ENCODE measurements at places on chromosomes 6 and 20.

DNA sequence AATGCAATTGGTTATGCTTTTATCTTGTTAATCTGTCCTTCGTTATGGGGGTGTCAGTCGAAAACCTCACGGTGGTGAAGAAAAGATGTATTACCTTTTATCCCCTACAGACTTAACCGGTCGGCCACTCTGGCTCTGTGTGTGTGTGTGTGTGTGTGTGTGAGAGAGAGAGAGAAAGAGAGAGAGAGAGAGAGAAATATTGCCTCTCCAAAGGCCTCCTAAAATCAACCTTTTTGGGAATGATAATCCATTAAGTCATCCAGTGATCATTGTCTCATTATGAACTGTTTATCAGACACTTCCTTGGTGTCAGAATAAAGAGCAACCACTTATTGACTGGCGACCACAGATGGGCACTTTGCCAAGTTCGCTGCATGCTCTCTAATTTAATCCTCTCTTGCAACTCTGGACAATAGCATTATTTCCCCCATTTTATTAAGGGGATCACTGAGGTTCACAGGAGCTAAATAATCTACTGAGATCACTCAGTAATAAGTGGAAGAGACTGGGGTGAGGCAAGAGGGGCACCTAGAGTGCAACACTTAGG lies 30.7 kb downstream of the SLC35D3 start:
- DNase-seq = no peak

- no peak for DNase-seq
Observed at GRCh38 chr6:1498491-1499113, 109.2 kb downstream of the FOXF2 start.

DNA sequence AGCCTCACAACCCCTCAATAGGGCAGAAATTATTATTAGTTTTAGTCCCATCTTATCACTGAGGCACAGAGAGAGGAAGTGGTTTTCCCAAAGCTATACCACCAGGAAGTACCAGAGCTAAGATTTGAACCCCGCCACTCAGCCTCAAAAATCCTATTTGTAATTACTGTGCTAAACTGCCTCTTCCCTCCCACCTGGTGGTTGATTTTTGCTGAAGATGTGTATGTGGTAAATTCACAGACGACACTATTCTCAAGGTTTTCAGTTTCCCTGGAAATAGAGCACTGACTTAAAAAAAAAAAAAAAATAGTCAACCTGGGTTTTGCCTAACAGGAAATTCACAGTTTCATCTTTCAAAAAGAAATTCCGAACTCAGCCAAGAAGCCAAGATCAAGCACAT lies 57.9 kb downstream of the TSHZ2 start:
- DNase-seq = no peak

DNA sequence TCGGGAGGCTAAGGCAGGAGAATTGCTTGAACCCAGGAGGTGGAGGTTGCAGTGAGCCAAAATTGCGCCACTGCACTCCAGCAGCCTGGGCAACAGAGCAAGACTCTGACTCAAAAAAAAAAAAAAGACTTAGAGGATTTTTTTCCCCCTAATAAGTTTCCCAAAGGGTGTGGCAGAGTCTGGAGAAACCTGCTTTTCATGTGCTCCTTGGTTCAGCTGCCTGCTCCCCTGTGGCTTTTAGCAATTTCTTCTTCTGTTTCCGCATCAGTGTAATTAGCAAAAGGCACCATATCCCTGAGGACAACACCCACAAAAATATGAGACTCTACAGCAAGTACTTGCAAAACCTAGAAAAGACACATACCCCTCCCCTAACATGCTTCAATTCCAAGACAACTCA lies 28.6 kb upstream of the ZNF133 start:
- DNase-seq = no peak

- DNase-seq = no peak
Observed at GRCh38 chr6:19289457-19289856, 547.7 kb upstream of the ID4 start.

GRCh38 chr6:148479497-148479896 lies 136.9 kb downstream of the SASH1 start:
- DNase-seq = no peak

DNA sequence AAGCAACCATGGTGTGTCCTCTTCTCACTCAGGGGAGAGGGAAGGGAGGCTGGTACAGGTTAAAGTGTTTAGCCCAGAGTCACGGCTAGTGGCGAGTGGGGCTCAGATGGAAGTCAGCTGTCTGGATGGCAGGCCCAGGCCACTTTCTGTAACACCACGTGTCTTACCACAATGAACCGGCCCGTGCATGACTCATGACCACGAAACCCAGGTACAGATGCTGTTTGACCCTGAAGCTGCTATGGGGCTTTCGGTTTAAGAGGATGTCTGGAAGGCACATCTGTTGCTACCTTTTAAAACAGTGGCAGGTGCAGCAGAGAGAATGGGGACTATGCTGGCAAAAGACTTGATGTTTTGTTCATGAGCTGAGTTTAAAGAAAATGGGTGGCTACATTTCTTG lies 36.5 kb upstream of the MPC1 start:
- no peak for DNase-seq

GRCh38 chr20:55253781-55254180 lies 751.5 kb downstream of the CBLN4 start:
- DNase-seq = no peak

- no peak for DNase-seq
Observed at GRCh38 chr6:138339024-138339423, 38.7 kb upstream of the SMIM28 start.

- no peak for DNase-seq
Observed at GRCh38 chr6:21489826-21490225, 103.7 kb upstream of the SOX4 start.

DNA sequence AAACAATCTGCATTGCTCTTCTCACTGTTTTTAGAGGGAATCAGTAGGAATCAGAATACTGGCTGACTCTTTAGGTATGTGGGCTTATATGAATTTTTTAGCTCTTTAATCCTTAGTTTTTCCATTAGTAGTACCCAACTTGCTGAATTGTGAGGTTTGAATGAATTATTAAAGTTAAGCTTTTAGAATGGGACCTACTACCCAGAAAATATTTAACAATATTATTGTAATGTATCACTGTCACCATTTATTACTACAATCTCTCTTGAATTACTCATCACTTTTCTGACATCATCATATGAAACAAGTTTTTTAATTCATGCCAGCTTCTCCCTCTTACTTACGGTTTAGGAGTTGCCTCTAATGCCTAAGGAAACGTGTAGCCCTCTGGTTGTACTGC lies 212.7 kb downstream of the BCKDHB start:
- DNase-seq = no peak

GRCh38 chr20:53750827-53751619 lies 157.4 kb upstream of the ZNF217 start:
- no peak for DNase-seq

DNA sequence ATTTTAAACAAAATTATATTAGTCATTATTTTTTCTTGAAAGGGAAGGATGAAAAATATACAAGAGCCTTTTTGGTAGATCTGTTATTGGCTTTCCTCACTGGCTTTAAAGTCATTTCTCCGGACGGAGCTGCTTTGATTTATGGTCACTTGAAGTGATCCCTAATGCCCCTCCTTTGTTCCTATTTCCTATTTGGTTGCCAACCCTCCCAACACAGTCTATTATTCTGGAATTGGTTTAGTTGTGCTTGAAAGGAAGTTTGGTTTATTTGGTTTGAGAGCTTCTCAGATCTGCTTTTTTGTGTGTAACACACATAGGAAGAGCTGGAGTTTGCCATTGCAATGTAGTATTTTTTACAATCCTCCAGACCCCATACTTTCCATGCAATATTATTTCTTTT lies 347.9 kb downstream of the RFPL4B start:
- DNase-seq = no peak

- no peak for DNase-seq
Observed at GRCh38 chr6:1502041-1502440, 107.7 kb upstream of the FOXC1 start.

GRCh38 chr20:37516811-37517750 lies 4.0 kb upstream of the NNAT start:
- no peak for DNase-seq

GRCh38 chr6:17589406-17590096 lies 10.6 kb upstream of the FAM8A1 start:
- peak; percentile 76 for DNase-seq

- DNase-seq = peak; percentile 64
Observed at GRCh38 chr6:31737991-31738979, 1.5 kb upstream of the MSH5 start.

DNA sequence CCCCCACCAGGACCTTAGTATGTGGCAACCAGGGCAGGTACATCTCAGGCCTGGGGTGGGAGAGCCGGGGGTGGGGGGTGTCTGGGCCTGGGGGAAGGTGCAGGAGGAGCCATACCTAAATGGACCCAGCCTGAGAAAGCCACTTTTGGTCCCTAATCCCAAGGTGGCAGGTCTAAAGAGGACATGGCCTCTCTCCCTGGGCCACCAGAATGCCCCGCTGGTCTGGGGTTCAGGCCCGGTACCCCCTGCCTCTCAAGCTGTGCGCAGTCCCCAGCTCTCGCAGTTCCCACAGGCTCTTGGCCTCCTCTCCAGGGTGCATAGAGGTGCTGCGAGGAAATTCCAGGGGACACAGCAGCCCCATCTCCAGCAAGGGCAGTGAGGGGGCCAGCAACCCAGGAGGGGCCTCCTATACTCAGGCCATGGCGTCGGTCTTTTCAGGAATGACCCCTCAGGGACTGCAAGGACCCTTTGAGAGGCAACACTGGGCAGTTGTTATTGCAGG lies 1.1 kb upstream of the AVP start:
- no peak for DNase-seq

GRCh38 chr20:38499366-38499765 lies 26.7 kb downstream of the RALGAPB start:
- no peak for DNase-seq

- no peak for DNase-seq
Observed at GRCh38 chr20:24981790-24982189, 10.8 kb downstream of the APMAP start.

DNA sequence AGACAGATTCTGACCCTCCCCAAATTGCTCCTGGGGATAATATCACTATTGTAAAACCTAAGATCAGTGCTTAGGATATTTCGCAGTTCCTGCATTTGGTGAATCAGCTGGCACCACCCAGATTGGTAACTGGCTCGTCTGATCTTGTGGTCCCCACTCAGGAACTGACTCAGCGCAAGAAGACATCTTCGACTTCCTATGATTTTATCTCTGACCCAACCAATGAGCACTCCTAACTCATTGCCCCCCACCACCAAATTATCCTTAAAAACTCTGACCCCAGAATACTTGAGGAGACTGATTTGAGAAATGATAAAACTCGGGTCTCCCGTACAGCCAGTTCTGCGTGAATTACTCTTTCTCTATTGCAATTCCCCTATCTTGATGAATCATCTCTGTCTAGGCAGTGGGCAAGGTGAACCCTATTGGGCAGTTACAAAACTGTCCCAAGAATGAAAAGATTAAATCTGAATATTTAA lies 55.7 kb upstream of the PRND start:
- no peak for DNase-seq

DNA sequence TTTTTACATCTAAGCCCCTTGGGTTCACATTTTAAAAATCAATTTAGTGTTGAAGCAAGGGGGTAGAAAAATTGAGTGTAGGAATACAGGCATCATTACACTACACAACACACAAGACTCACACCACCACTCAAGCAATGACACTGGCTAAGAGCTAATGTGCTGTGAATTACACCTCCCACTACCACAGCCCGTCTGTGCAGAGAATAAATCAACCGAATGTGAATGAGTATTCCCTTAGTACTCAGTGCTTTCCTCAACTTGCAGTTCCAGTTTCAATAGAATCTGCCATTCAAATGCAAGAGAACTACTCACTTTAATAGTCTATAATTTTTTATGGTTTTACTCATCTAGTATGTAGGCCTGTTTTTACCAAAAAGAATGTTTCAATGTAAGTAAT lies 114.4 kb downstream of the PDSS2 start:
- no peak for DNase-seq

DNA sequence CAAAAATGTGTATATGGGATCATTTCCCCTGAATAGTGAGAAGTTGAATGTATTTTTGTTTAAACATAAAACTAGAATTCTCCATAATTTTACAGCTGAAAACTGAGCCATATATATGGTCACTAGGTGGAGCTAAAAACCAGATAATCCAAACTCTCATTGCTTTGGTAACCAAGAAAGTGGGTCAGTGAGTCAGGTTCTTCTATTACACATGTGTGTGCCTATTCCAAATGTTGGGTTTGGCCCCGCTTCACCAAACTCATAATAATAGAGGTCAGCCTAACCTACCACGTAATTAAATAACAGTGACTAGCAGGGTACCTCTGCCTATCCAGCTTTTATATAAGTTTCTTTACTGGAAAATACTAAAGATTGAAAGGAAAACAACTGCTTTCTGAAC lies 19.3 kb upstream of the RNGTT start:
- no peak for DNase-seq

GRCh38 chr6:5515200-5515599 lies 253.9 kb downstream of the FARS2 start:
- no peak for DNase-seq

DNA sequence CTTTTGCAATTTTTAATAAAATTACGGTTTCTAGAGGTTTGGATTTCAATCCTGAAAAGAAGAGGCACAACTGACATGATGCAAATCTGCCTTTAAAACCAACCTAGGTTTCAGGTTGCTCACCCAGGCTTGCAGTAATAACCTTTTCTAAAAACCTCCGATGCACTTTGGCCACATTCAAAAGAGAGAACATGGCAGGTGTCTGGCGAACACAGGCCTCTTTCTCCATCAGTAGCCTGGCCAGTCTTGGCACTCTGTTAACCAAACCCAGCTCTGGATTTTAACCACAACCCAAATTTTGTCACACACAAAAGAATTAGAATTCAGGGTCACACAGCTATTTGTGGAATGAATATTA lies 55.8 kb upstream of the MAFB start:
- DNase-seq = no peak

DNA sequence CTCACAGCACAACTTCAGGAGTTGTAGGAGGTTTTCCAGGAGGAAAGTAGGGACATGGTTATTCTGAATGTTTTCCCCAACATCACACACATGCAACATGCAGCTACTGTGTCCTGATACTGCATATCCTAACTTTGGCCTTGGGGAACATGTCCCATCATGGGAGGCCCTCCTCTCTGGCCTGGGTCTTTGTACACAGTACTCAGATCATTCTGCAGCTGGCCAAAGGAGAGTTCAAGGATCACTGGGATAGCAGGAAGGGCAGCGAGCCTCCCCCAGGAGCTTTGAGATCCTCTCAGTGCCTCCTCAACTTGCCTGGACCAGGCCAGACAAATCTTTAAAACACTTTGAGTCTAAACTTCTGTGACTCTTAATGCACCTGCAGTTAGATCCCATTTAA lies 12.9 kb downstream of the CASS4 start:
- no peak for DNase-seq

GRCh38 chr20:46607849-46608497 lies 43.3 kb downstream of the SLC13A3 start:
- no peak for DNase-seq

All from naive thymus-derived CD8-positive, alpha-beta T cell (primary cell).